ENCODE measurements at places on chromosomes 1 and 21.

- no peak for DNase-seq
Observed at GRCh38 chr1:15412843-15413242, 3.2 kb downstream of the EFHD2 start.

- no peak for DNase-seq
Observed at GRCh38 chr1:235566084-235566483, 61.8 kb upstream of the B3GALNT2 start.

DNA sequence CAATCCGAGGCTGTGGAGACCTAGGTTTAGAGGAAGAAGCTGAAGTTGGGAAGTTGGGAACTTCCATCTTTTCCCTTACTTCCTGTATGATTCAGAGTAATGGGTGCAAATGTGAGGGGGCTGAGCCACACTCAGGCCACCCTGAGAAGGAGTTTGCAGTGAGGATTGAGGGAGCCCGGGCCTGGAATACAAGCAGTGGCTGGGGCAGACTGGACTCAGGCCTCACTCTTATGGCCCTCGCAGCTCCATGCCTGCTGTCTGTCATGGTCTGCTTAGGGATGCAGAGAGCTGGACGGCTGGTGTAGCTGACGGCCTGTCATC lies 73.7 kb upstream of the RAB4A start:
- no peak for DNase-seq

DNA sequence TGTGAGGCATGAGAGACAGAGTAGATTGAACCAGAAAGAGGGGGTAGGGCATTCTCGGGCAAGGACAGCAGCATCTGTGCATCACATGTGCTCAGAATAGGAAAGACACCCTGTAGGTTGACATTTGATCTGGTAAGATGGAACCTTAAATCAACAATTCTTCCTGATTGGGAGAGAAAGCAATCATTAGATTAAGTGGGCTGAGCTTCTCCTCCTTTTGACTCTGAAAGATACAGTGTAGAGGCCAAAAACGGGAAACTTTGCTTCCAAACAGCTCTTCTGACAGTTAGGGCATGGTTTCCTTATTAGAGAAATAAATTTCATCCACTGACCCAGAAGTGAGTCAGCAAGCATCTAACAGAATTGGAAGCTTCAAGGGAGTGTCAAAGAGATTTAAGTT lies 9.7 kb downstream of the KIF14 start:
- no peak for DNase-seq

GRCh38 chr21:40640266-40640789 lies 206.6 kb downstream of the DSCAM start:
- no peak for DNase-seq

DNA sequence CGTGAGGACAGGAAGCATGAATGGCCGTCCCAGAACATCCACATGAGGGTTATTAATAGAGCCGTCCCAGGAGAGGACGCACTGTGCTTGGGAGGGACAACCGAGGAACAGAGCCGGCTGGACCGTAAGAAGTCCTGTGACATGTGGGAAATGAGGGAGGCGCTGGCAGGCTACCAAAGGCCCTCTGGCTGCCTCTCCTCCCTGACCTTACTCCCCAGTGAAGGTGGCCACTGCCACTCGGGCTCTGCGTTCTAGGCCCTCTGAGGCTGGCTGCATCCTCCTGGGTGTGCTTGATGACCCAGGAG lies 15.5 kb upstream of the NPPB start:
- DNase-seq, result no peak

DNA sequence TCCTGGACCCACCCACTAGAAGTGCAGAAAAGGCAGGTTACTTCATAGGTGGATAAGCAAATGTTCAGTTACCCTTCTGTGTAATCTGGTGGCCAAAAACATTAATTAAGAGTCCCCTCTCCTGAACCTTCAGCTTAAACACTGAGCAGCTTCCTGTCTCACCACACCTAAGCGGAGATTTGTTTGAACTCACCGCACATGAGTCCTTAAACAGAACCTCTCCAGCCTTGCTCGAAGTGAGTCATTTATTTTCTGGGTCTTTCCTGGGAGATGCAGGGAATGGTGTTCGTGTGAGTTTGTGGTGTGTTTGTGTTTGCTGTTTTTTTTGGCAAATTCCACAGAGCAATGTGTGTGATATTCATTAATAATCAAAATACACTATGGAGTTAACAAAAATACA lies 7.6 kb upstream of the FNBP1L start:
- DNase-seq, result no peak

DNA sequence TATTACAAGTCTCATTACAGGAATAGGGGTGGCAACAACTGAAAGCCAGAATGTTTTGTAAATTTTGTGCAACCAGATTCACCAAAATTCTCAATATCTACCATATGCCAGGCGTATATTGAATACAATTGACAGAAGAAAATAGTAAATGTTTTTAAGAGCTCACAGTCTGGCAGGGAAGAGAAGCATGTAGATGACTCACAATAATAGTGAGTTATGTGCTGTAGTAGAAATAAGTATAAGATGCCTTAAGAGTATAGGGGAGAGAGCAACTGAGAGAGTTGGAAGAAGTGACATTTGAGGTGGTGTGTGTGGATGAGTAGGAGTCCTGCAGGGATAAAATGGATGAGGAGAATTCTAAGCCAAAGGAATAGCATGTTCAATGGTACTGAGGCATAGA lies 170.5 kb upstream of the FGGY start:
- no peak for DNase-seq

GRCh38 chr1:153646672-153647345 lies 11.7 kb upstream of the SNAPIN start:
- no peak for DNase-seq

GRCh38 chr1:46181343-46182260 lies 5.3 kb upstream of the P3R3URF start:
- no peak for DNase-seq

DNA sequence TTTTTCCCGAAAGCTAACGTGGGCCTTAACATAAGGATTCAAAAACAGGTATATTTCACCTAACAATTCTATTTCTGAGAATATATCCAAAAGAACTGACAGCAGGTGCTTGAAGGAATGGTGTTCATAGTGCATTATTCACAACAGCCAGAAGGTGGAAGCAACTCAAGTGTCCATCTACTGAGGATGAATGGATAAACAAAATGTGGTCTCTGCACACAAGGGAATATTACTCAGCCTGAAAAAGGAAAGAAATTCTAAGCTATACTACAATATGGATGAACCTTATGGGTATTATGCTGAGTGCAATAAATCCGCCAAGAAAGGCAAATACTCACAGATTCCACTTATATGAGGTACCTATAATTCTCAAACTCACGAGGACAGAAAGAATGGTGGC lies 6.1 kb upstream of the RIPPLY3 start:
- DNase-seq, result peak; percentile 31

DNA sequence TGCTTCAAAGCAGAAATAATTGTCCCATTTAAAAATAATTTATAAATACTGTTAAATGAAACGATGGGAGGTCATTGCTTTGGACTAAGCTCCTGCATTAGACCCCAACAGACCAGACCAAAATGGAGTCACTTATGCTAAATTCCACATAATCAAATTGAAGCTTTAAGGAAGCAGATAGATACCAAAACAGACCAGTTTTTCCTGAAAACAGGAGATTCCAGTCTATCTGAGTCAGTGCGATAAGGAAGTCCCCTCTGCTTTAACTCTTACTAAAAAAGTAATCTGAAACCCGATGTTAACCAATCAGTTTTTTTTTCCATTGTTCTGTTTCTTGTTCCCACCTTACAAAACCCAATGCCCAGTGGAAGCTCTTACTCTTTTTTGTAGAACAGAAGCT lies 16.2 kb upstream of the DNASE2B start:
- DNase-seq, result no peak

- DNase-seq, result no peak
Observed at GRCh38 chr1:31428436-31429221, 15.6 kb downstream of the SERINC2 start.

GRCh38 chr1:47179017-47179987 lies 10.5 kb downstream of the PDZK1IP1 start:
- DNase-seq, result peak; percentile 95

- DNase-seq, result no peak
Observed at GRCh38 chr1:156593661-156593989, 2.0 kb downstream of the NAXE start.

- DNase-seq, result peak; percentile 32
Observed at GRCh38 chr1:91278754-91279153, 125.9 kb downstream of the HFM1 start.

DNA sequence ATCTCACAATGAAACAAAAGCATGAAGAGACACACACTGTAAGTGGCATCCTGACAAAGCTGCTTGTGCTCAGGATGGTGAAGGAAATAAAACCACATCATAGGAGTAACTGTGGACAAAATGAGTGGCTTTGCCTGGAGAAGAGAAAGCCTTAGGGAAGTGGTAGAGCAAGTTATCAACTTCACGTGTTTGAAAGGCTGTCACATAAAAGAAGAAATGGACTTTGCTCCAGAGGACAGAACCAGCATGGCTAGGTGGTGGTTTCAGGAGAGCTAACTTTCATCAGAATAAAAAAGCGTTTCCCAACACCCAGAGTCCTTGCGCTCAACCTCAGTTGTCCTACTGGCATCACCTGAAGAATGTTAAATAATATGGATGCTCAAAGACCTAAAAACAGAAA lies 139.9 kb downstream of the SETD4 start:
- DNase-seq, result no peak

DNA sequence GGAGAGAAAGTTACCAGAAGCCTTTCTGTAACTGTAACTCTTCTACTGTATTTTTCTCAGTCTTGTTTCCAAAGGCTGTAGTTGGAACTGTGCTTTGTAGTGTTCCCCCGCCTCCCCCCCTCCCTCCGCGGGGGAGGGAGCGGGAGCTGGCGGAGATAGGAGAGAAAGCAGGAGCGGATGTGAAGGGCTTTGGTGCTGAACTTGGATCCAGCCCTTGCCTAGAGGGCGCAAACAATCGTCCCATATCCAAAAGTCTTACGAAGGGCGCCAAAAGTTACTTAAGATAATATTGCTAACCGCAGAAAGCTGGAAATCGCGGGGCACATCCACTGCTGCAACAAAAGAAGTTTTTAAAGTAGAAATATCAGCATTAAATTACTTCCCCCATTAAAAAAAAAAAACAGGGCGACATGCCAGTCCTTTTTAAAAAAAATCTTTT lies 2.4 kb upstream of the NFIA start:
- DNase-seq, result peak; percentile 79

GRCh38 chr1:93702111-93702827 lies 20.6 kb upstream of the BCAR3 start:
- DNase-seq, result peak; percentile 68

GRCh38 chr21:28604946-28605537 lies 387.6 kb downstream of the LTN1 start:
- no peak for DNase-seq

GRCh38 chr21:44756423-44757185 lies 45.0 kb downstream of the UBE2G2 start:
- DNase-seq, result no peak

DNA sequence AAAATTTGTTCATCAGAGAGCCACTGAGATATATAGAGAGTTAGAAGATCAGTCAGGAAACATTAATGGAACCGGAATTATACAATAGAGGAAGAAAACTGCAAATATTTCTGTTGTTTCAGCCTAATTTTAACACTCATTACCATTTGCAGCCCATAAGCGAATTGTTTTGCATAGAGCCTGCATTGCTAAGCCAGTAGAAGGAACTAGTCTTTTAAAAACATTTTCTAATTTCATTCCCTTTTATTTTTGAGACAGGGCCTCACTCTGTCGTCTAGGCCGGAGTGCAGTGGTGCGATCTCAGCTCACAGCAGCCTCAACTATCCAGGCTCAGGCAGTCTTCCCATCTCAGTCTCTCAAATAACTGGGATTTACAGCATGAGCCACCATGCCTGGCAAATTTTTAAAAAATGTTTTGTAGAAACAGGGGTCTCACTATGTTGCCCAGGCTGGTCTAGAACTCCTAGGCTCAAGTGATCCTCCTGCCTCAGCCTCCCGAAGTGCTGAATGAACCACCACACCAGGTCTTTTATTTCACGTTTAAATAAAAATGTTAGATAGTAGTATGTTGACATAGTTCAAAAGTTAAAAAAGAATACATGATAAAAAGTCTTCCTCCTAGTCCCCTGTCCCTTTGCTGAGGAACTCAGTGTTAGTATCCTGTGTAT lies 25.3 kb downstream of the MPZL1 start:
- no peak for DNase-seq

DNA sequence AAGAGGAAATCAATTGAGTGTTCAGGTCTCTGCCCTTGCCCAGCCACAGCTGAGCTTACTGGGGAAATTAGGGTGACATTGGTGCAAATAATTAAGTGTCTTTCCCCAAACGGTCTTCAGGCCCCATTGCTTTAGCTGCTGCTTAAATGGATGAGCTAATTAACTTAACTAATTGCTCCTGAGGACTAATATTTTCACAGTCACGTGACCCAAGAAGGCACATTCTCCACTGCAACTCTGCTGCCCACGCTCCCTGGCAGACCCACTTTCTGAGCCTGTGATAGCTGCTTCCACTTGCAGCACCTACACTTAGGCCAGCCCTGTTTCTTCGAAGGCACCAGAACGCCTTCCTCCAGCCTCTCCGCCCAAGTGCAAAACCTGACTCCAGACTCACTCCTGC lies 56.2 kb downstream of the SYT2 start:
- DNase-seq, result no peak

DNA sequence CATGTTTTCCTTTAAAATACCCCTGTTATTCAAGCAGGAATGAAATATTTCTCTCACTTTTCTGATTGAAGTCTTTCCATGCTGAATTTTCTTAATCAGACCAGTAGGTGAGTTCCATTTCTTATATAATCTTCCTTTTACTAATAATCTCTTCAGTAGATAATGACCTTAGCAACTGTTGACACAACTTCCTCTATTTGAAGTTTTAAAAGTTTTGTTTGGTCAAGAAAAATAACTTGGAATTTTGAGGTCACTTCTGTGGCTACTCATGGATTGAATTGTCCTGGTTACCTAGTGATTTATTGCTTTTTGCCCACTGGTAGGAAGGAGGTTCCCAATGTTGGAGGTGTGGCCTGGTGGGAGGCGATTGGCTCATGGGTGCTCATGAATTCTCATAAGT lies 70.6 kb upstream of the PAXBP1 start:
- DNase-seq, result no peak

DNA sequence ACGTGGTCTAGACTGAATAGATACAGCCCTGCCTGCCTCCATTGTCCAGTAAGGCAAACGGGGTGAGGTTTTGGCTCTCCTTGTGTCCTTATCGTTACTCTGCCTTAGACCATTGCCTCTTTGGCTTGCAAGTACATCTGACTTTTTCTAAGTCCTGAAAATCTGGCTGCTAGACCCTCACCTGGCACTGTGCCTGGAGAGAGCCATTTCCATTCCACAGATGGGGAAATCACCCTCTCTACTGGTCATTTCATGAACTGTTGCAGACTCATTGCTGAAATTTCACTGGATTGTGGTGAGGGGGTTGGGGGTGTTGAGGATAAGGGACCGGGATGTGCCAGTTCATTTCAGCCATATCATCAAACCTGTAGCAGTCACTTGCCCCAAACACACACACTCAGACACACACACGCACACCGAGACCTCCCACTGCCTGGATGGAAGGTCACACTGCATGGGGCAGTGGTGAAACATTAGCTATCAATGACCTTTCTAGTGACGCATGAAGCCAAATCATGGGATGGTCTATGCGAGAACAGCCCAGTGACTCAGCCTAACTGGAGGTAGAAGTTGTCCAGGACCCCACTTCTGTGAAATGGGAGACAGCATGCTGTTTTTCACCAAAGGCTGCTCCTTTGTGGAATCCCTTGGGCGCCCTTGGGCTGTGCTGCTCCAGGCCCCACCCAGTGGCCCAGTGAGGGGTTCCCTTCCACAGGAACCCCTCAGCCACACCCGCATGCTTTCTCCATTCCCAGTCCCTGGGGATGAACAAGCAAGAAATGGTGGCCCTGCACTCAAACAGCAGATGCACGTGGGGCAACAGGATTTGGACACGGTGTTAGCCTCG lies 34.9 kb upstream of the VASH2 start:
- DNase-seq, result peak; percentile 43
